ENCODE measurements at places on chromosomes 2 and 18.

DNA sequence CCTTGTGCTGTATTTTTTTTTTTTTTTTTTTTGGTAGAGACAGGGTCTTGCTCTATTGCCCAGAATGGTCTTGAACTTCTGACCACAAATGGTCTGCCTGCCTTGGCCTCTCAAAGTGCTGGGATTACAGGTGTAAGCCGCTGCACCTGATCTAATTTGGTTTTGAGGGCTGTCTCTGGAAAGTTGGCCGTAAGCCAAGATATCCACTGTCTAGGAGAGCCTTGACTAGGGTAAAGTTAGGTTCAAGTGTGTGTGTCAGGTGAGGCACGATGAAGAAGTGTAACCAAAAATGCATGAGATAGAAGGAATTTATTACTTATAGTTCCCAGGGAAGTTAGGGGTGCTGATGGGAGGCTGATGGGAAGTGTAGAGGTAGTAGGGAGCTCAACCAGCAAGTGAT is 46.7 kb downstream of the INO80C start:
- no peak for DNase-seq

GRCh38 chr2:158723921-158724802 is 71.0 kb upstream of the DAPL1 start:
- no peak for DNase-seq

DNA sequence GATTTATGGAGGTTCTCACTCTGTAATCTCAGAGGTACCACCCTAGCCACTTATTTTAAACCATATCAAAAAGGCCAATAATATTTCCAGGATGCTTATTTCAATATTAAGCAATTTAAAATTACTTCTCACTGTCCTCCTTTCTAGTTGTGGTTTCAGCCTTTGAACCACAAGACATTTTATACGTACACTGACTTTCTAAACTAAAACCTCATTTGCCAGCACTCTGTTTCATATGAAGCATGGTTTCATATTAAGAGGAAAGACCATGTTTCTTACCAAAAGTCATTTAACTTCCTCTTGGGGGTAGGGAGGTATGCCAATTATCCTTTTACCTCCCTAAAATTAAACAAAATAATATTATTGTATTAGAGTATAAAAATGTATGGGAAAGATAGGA is 399.8 kb downstream of the CDH7 start:
- no peak for DNase-seq

DNA sequence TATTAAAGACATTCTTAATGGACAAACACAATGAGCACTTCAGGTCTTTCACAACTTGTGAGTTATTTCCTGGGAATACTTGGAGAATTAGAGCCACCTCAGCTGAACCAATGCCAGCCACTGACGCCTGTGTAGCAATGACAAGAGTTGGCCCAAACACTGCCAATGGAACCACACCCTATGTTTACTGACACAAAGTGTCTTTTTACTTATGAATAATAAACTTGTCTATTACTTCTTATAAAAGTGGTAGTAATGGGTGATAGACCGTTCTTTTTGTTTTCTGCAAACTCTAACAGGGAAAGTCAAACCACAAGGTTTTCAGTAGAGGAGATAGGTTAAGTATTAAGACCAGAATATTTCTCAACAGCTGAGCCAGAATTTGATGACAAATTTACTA is 12.5 kb upstream of the CHAC2 start:
- no peak for DNase-seq

DNA sequence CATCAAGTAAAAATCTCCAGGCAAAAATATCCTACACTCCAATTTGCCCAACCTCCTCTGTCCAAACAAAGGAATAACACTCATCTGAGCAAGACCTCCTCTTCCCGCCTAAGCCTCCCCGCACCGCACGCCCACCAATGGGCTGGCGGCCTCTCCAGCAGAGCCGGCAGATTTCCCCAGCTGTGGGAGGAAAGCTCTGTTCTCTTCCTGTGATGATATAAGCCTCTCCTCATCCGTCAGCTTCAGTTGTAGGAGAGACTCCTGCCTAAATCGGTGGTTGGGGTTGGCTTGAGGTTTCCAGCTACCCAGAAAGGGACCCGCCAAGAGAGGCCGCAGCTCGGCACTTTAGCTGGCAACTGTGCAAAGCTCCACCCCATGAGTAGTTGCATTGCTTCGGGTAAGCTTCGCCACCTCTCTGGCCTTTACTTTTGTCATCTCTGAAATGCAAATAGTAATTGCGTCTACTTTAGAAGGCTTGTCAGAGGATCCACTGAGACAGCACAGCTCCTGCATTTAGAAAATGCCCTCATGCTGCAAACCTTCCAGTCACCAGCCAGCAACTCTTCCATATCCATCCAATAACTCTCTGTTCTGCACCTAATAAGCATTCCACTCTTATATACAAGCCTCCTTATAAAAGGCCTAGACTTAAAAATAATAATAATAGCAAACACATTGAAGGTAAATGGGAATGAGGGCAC is 146.4 kb downstream of the MYT1L start:
- DNase-seq: no peak

- DNase-seq: no peak
These were observed 127.9 kb upstream of the PGAP1 start for GRCh38 chr2:197054437-197054836.

DNA sequence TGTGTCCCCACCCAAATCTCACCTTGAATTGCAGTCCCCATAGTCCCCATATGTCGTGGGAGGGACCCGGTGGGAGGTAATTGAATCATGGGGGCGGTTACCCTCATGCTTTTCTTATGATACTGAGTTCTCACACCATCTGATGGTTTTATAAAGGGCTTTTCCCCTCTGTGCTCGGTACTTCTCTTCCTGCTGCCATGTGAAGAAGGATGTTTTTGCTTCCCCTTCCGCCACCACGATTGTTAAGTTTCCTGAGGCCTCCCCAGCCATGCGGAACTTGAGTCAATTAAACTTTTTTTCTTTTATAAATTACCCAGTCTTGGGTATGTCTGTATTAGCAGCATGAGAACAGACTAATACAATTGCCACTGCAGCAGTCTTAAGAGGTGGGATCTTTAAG is 134.9 kb downstream of the LTBP1 start:
- no peak for DNase-seq

DNA sequence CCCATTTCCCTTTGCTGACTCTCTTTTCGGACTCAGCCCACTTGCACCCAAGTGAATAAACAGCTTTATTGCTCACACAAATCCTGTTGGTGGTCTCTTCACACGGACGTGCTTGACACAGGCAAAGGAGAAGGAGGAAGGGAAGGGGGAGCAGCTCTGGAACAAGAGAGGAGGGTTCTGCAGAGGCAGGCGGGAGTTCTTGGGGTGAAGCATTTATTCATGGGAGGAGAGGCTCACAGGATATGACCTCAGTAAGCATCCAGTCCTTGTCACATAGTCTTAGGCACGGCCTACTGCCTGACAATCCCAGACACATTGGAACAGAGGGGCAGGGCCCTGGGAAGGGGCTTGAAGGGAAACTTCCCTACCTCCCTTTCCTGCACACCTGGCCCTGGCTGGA is 171.7 kb upstream of the HS6ST1 start:
- DNase-seq: no peak

DNA sequence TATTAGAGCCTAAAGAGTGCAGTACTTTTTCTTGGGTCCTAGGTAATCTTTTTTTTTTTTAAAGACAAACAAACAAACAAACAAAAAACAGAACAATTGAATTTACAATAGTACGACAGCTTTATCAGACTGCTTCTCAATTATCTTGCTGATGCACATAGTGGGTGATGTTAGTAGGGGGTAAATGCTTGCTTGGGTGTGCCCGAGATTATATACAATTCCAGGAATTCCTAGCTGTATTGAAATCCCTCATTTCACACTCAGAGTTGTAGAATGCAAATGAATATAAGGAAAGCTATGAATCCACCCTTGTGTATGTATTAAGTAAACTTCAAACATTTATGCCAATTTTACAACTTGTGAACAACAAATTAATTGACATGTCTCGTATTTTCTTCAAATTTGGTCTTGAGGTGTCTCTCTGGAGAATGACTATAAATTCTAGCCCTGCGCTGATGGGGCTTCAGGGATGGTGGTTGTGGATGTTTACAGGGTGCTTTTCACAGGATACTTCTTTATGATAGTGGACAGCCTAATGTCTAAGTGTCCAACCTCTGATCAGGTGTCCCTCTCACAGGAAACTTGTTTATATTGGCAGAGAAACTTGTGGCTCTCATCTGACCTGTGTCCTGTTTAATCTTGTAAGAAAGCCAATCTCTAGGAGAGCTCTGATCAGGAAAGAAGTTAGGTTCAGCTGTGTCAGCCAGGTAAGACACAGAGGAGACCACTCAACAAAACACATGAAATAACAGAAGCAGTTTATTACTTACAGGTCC is 61.9 kb upstream of the SLC39A10 start:
- DNase-seq: no peak

DNA sequence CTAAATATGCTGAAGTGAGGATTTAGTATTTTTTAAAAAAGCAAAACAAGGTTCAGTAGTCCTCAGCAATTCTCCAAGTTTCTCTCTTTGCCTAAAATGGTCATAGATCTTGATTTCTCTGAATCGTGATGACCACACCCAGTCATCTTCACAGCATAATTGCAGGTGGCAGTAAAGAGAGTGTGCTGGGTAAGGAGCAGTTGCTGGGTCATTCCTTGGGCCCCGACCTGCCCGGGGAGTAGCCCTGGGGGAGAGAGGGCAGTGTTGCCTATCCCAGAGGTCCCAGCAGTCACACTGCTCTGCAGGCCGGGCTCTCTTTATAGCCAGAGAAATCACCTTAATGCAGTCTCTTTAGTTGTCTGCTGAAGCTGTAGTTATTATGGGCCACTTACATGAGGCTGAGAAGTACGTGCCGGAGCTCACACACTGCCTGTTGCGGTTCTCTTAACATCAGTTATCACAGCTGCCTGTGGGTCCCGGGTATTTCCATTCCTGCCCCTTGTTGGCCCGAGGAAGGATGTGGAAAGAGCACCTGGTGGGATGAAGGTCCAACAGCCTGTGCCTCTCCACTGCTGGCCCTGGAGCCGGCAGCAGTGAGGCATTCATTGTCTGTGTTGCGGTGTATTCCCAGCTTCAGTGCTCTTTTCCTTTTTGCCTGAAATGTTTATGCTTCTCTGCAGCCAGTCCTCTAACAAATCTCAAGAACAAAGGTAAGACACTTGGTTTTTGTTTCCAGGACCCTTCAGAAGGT is 230.1 kb downstream of the ALPK2 start:
- no peak for DNase-seq

- DNase-seq: no peak
These were observed 6.3 kb downstream of the THOC1 start for GRCh38 chr18:261398-262073.

DNA sequence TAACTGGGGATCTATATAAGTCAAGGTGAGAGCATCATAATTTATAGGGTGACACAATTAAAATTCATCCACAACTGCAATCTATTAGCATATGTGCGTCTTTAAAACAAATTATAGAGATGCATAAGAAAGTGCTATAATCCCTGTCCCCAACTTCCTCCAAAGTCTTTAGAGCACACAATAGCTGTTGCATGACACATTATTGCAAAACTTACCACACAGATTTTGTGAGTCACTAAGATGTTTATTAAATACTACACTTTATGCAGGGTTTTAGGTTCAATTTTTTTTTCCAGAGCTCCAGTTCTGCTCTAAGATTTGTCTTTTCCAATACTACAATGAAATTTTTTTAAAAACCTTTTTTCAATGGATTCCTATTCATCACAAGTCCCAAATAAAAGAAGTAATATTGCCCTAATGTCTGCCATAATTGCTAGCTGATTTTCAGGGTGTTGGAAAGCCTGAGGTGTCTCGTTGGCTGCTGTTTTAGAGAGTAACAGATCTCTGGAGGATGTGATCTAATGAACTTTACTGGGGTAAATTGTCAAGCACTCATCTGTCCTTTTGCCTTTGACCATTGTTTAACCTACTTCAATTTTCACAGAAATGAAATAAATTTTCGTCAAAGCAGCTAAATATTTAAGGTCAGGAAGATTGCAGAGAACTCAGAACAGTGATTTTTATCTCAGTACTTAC is 250.5 kb upstream of the NETO1 start:
- no peak for DNase-seq

DNA sequence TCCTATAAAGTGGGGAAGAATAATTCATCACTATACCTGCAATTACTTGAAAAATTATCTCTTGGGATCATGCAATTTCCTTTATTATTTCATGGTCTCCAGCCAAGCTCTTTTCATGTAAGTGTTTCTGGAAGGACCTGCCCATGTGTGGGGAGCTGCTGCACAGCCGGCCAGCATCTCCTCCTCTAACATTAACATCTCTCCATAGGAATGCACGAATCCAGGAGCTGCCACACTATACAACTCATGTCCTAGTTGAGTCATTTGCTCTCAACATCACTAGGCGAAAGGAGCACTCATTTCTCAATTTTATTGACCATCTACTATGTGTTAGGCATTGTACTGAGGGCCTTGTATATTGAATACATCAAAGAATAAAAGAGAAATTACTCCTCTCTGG is 144.3 kb upstream of the ERBB4 start:
- DNase-seq: no peak

DNA sequence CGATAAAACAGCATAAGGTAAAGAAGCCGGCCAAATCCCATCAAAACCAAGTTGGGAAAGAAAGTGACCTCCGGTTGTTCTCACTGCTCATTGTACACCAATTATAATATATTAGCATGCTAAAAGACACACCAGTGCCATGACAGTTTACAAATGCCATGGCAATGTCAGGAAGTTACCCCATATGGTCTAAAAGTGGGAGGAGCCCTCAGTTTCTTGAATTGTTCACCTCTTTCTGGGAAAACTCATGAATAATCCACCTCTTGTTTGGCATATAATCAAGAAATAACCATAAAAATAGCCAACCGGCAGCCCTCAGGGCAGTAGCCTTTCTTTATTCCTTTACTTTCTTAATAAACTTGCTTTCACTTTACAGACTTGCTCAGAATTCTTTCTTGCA is 544.9 kb upstream of the SETBP1 start:
- DNase-seq: no peak

- no peak for DNase-seq
These were observed 63.8 kb downstream of the MYO3B start for GRCh38 chr2:170241756-170242155.

GRCh38 chr2:108257757-108258331 is 18.1 kb downstream of the SULT1C3 start:
- no peak for DNase-seq

Measured in stimulated activated CD8-positive, alpha-beta memory T cell treated with anti-CD3 and anti-CD28 coated beads, Interleukin-2, amount 100 ng/mL, for 1 hour (primary cell).